Cerebellar nuclear complex (tissue), 1 donor: ENCODE measurements at places on chromosomes 7 and 10.
A peak's percentile ranks its signal among the peaks of the same experiment; 100 is the strongest.

DNA sequence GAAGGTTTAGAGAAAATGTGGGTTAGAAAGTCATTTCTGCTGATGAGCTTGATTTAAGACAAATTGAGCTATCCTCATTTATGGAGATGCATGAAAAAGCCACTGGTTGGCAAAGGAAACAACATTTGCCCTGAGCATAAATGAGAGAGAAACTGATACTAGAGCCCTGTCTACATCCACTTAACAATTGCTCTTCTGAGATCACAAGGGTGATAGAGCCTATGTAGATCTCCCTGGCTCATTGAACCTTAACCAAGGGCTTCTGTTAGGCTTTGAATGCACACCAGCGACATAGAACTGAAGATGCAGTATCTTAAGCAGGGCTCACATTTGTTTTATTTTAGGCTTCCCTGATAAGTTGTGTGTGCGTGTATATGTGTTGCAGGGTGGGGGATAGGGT lies 35.0 kb downstream of the GPR141 start:
- no peak for DNase-seq

- no peak for DNase-seq
These were observed at the start of gene SORCS3 for GRCh38 chr10:104641187-104641936. Gene SORCS3, plus strand, starts transcription at chr10:104641290.

DNA sequence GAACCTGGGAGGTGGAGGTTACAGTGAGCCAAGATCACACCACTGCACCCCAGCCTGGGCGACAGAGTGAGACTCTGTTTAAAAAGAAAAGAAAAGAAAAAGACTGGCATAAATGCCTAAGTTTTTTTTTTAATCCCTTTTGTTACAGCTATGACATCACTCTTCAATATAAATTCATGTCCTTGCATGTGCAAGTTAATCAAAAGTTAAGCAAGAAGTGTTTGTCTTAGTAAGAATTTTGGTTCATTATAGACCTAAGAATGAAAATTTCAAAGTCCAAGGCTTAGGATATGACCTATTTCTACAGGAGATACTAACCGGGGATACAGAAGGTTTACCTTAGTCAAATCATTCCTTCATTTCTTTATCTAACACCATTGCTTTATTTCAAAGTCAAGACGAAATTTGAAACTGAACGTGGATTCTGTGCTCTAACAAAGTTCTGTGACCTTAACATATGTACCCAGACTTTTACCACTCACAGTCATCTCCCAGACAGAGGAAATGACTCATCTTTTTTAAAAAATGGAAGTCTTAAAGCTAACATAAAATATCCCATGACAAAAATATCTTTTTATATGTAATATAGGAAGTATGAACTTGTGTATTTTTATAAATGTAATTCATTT lies 29.3 kb upstream of the ITGB8 start:
- DNase-seq: no peak

DNA sequence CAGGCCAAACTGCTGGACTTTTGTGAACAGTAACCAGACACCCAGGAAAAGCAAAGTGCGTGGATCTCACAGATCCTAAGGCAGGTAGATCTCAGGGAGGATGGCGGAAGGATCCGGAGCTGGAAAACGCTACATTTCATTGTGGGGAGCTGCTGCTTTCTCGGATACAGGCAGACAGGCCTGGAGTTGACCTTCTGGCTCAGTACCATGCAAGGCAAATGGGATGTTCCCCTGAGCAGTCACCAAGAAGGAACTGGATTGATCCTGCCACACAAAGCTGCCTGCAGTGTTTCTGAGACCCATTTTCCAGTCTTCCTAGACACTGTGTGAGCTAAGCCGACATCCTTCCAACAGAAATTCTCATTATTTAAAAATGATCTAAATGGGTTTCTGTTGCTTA lies 65.5 kb downstream of the ZRANB1 start:
- DNase-seq: no peak

GRCh38 chr7:157529768-157530560 lies 193.2 kb downstream of the DNAJB6 start:
- no peak for DNase-seq

GRCh38 chr10:112988839-112989406 lies 38.9 kb downstream of the TCF7L2 start:
- DNase-seq: no peak

DNA sequence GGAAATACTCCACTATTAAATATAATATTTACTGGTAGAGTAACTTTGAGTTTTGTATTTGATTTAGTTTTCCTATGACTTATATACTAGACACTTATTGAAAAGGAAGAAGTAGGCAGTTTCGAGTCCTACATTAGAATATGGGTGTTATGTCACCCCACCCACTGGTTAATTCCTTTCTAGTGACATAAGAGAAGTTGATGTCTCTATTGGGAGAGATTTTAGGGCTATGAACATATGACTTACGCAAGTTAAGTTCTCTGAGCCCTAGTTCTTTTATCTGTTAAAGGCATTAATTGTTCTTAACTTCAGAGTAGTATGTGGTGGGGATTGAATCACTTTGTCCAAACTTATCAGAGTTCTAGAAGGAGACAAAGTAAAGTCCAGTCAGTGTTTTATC lies 30.5 kb downstream of the CPED1 start:
- DNase-seq: no peak

DNA sequence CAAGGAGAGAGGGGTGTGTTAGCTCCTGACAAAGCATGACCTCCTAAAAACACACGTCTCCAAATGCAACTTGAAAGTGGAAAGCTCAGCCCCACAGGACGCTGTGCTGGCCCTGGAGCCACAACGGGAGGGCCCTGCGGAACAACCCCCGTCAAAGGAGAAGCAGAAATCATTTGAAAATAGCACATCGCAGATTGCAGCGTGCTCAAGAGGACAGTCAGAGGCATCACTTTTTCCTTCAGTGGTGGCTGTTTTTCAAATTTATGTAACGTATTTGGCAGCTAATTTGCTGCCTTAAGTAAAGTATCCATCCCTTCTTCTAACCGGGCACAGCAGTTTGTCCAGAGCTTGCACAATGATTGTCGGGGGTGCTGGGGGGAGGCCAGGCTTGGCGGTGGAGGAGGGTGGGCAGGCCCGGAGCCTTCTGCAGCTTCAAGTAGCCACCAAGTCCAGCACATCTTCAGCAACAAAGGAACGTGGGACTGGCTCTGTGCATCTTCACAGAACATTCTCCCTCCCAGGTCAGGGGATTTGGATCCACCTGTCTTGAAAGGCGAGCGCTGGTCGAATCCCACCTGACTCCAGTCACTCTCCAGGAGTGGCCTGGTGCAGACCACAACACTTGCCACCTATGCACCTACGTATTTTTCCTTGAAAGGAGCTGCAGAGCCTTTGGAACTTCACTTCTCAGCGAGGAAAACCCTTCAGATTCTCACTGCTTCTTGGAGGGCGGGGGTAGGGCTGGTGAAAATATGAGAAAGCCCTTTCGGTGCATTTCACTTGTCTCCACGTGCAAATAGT lies 346.3 kb downstream of the DNAJB6 start:
- DNase-seq: no peak

GRCh38 chr7:159022238-159022993 lies 122.3 kb downstream of the VIPR2 start:
- DNase-seq: no peak

GRCh38 chr7:106281585-106282318 lies 3.0 kb downstream of the NAMPT start:
- no peak for DNase-seq

DNA sequence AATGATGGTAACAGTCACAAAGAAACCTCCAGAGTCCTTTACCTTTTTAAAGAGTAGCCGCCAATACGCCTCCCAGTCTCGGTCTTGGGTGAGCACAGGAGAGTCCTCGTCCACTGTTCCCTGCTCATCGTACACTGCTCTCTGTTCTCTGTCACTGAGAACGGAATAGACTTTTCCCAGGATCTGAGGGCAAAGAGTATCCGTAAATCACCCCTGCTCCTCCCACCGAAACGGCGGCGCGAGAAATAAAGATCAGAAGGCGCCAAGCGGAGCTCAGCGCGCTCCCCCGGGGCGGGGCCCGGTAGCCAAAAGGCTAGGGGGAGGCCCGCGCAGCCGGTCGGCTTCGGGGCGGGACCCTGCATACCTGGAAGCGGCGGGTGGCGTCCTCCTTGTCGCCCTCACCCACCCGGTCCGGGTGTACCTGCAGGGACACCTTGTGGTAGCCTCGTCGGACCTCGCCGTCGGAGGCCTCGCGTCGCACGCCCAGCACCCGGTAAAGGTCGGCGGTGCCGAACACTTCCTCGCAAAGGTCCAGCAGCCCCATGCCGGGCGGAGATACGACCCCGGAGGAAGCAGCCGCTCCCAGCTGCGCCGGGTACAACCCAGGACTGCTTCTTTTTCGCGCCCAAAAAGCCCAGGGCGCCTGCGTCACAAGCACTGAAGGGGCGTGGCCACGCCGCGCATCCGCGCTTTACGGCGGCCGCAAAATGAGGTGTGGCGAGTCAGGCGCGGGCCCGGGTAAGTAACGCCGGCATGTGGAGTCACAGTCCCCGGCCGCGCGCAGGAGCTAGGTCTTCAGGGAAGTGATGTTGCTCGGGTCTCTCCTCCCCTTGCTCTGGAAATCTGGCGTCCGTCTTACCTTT lies at the start of gene DNAJC9:
DNAJC9 (minus strand) TSS at position 610 of the 863 bp plus-strand sequence; CDS start at position 544, 66 bp downstream.
- peak; percentile 61 for DNase-seq

GRCh38 chr10:64093946-64094535 lies 572.8 kb downstream of the REEP3 start:
- DNase-seq: no peak

DNA sequence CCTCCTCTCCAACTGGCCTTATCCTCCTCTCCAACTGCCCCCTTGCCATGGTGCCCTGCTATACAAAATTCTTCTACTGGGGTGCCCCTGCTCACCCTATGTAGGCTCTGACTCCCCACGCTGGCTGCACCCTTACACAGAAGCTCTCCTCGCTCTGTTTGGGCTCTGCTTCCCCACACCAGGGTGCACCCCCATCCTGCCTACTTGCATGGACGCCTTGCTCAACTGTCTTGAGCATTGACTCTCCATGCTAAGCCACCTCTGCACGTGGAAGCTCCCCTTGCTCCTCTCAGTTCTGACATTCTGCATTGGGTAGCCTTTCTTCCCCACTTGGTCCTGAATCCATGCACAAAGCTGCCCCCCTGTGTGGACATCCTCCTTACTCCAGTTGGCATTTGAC lies 231.1 kb downstream of the GFRA1 start:
- DNase-seq: no peak

DNA sequence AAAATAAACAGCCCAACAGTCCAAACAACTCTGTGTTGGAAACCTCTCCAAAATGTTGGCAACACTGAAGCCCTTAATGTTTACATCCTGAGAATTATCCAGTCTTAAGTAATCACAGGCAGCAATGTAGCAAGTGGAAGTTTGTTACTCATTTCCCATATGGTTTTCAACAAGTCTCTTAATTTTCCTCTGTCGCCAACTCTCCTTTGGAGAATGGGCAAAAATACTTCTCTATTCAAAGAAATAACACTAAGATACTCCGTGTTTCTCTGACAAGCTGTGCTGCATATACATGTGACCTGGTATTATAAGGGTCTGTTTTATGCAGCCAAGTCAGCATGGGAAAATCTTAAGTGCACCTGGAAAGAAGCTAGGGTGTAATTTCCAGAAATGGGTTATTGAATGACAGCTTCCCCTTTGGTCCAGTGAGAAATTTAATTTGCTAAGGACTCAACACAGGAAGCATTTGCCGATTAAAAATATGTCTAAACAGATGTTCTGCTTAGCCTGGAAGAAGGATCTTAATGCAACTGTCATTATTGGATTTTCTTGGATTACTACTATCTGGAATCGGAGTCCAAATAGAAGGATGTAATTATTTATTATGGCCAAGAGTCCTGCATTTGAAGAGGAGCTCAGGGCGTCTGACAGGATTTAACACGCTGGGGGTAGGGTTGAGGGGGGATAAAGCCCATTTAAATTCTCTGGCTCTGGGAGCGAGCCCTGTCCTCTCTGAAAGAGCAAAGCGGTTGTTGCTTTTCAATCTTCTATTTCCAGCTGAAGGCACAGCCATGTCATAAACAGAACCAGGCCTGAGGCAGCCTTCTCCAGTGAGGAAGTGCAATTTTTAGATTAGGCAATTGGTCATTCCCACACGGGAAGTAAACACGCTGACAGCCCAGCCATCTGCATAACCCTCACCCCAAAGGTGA lies 73.1 kb downstream of the TLL2 start:
- no peak for DNase-seq

DNA sequence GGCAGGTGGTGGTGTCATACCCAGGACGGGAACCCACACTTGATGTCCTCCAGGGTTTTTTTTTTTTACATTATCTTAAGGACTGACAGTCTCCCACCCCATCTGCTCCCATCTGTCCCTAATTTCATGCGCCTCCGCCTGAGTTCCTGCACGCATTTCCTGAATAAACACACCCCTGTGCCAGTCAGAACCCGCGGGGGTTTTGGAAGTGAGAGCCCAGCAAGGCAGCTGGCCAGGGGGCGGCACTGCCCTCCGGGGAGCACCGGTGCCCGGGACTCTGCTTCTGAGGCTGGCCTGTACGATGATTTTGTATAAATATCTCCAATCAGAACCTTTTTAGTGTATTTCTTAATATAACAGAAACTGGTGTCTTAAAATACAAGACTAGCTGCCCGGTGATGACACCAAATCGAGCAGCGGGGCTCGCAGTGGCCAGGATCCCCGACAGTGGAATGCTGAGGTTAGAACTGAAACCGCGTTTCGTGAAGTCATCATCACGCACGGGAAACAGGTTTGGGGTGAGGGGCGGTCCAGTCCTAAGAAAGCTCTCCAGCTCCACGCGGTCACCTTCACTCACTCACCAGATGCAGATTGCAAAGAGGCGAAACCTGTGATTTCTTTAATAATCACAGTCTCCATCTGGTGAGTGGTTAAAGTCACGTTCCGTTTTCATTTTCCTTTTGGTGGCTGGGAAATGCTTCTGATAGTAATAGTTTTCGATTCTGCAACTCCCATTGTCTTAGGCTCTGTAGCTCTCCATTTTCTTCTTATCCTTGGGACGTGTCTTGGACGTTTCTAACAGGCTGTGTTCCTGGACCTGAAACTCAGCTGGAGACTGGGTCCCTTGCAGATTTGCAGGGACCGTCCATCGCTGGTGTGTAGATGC lies 19.7 kb downstream of the BNIP3 start:
- peak; percentile 7 for DNase-seq

DNA sequence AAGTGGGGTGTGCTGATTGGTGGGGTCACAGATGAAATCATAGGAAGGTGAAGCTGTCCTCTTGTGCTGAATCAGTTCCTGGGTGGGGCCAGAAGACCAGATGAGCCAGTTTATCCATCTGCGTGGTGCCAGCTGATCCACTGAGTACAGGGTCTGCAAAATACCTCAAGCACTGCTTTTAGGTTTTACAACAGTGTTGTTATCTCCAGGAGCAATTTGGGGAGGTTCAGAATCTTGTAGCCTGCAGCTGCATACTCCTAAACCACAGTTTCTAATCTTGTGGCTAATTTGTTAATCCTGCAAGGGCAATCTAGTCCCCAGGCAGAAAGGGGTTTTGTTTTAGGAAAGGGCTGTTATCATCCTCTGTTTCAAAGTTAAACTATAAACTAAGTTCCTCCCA lies 17.0 kb upstream of the IFRD1 start:
- no peak for DNase-seq

DNA sequence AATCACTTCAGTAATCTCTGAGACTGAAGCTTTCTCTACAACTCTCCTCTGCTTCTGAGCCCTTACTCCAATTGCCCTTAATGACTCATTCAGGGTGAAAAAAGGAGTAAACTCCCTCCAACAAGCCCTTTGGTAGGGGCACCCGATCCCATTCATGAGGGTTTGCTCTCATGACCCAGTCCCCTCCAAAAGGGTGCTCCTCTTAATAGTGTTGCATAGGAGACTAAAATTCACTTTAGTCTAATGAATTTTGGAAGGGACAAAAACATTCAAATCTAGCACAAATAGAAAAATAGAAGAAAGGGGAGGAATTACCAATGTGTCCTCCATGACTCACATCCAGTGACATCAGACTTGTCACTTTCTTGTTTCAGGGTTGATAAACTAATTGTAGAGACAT lies 66.2 kb upstream of the CCNY start:
- DNase-seq: no peak
